Activated T-helper 1 cell treated with anti-CD3 and anti-CD28 coated beads, Interleukin-2, amount 50 U/mL, for 16 hours (primary cell): ENCODE measurements at places on chromosomes 4 and X.

DNA sequence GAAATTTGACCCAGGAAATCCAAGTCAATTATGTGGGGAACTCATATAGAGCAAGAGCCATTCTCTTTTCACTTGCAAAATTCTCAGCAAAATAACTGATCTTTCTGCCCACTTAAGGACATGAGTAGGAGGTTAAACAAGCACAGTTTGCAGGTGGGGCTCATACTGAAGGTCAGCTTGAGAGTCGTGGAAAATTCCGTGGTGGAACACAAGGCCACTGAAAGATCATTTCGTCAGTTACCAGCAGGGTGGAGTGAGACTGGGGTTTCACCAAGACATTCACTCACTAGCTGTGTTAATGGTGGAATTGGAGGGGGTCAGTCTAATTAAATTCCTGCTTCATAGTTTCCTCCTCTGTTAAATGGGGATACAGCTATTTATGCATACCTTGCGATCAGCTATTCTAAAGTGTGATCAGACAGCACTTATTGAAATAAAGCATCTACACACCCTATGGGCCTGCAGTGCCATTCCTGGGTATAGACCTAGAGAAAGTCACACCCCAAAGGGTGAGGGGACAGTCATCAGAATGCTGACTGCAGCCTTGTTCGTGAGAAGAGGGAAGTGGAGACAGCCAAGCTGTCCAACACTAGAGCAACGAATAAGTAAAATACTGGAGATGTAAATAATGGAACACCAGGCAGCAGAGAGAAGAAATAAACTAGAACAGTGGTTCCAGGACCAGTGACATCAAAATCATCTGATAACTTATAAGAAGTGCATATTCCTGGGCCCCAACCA lies 42.7 kb upstream of the CLNK start:
- DNase-seq: no peak

GRCh38 chrX:154541896-154542722 lies 4.5 kb downstream of the G6PD start:
- DNase-seq: peak; percentile 22

DNA sequence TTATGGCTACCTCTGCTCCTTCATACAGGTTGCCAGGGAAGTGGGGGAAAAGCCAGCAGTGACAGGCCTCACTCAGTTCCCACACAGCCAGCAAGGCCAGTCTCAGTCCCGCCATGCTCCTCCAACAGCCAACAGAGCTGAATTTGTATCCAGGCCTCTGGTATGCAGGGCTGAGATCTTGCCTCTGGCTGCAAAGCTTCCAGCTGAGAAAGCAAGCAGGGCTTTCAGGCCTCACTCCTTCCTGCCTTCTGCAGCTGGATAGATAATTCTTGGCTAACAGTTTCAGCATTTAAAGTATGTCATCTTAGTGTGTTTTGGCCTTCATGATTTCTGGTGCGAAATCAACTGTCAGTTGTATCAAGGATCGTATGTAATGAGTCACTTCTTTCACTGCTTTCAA lies 103.6 kb downstream of the GNL3L start:
- no peak for DNase-seq

DNA sequence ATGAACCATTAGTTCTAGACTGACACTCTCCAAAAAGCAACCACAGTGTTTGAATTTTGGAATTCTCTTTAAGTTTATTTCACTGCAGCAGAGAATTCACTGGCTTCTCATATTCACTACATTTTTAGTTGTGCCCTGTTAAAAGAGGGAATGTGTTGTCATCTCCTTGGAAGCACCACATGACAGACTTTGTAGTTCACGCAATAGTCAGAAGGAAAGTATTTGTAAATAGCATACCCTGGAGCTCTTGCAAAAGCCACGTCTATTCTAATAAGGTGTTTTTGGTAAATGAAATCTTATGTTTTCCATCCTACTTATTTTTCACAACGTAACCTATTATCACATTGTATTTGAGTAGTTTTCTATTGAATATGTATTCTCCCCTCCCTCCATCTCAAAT lies 25.8 kb downstream of the DOCK11 start:
- no peak for DNase-seq

GRCh38 chrX:122047261-122047660 lies 999.9 kb downstream of the GLUD2 start:
- DNase-seq: no peak

DNA sequence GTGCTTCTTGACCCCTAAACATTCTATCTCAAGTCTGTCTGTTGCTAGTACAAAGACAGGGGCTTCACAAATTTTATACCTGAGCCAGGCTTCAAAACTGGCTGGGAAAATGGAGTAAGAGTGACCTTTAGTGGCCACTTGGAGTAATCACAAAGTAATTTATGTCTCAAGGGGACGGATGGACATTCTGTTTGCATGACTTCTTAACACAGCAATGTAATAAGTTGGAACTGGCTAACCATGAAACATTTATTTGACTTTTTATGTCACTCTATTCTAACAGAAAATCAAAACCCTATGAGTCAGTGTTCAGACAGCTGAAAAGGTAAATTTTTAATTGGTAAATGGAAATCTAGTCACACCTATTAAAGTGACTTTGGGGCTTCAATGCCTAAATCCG lies 600.6 kb downstream of the ANKRD50 start:
- DNase-seq: no peak

GRCh38 chr4:20490734-20491133 lies 209.5 kb upstream of the PACRGL start:
- no peak for DNase-seq

DNA sequence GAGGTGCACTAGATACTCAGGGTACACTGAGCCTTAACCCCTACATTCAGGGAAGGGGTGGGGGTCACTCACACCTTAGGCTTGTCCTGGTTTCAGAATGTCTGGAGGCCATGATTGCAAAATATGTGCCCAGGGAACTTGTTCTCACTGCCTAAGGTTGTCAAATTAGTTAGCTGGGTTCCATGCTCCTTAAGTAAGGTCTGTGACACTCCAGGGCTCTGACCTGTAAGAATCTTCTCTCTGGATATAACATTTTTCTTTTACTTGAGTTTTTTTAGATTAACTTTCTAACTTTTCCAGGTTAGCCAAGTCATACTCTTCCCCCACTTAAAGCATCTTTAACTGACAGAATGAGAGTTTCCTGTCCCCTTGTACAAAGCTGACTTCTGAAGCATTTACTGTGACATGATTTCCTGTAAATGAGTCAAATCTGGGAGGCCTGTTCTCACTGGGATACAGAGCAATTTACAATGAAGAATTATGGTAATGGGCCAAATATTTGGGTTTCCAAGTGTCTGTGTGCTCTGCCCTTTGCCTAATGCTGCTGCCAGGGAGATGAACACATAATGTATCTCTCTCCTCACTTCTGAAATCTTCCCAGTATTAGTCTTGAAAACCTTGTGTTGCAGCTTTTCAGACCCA lies 101.7 kb downstream of the GATB start:
- no peak for DNase-seq

DNA sequence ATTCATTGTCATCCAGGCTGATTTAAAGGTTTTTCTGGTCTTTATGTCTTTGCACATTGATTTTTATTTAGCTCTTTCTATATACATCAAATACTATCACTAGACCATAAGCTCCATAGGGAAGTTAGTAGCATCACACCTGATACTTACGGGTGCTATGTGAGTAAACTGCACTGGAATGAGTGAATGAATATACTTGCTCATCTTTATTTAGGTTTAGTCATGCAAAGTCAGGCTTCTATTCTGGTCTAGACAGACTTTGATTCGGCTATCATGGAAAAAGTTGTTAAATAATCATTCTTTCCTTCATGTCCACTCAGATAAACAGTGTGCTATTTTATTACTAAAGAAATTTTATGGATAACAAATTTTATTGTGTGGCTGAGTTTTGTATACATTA lies 457.8 kb upstream of the PCDH7 start:
- DNase-seq: no peak

DNA sequence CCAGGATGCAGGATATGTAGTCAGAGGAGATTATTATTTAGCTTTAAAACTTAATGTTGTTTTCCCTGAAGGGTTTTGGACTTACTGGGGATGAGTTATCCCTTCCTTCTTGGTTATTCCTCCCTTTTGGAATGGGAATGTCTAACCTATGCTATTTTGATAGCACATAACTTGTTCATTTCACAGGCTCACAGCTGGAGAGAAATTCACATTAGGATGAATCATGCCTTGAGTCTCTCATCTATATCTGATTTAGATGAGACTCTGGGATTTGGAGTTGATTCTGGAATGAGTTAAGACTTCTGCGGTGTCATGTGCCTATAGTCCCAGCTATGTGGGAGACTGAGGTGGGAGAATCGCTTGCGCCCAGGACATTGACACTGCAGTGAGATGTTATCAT lies 81.1 kb downstream of the ATP11C start:
- no peak for DNase-seq

- no peak for DNase-seq
Measured at GRCh38 chrX:120468479-120468824, 644 bp downstream of the LAMP2 start.

- no peak for DNase-seq
Measured at GRCh38 chr4:149972407-149972806, 105.8 kb upstream of the DCLK2 start.

DNA sequence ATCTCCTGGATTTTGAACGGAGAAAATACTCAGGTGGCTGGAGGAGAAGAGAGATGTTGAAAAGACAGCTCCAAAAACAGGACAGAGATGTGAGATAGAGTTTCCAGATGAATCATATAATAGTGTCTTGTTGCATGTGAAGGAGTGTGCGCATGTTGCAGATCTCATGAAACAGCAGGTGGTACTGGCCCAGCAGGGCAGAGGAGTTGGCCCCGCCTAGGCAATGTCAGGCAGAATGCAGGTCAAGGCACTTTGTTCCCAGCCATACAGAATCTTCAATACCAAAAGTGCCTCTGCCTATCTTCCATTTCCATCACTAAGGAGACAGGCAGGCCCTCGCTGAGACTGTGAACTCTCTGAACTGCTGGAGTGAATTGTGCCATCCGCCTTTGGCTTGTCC lies 63.9 kb upstream of the FAT1 start:
- DNase-seq: no peak

DNA sequence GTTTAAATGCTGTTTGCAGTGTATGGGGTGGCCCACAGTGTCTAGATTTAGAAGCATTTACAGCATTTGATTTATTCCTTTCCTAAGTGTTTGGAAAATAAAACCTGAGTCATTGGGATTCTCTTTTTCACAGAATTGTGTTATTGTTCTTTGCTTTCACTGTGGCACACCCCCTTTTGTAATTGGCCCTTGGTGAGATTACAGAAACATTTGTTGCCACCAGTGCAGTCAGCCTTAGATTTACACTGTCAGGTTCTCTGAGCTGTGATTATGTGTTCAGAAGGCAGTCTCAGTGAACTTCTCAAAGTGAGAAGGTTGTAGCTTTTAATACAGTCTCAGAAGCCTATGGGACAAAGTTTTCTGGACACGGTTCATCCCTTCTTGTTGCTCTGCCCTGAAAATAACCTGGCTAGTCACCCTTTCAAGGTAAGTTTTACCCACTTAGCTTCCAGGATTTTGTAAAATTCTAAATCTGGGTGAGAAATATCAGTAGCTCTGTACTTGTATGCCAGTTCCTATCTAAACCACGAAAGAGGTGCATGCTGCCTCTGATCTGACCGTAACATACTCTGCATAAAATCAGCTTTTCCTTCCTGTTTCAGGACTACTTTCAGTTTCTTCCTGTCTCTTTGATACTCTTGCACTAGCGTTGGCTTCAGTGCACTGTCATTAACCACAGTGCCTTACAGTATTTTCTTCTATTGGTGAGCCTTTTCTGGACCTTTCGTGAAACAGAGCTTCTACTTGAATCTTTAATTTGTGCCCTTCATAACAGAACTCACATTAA lies 12.6 kb downstream of the RUFY3 start:
- DNase-seq: no peak

GRCh38 chr4:70559211-70559830 lies 32.7 kb upstream of the AMBN start:
- no peak for DNase-seq

DNA sequence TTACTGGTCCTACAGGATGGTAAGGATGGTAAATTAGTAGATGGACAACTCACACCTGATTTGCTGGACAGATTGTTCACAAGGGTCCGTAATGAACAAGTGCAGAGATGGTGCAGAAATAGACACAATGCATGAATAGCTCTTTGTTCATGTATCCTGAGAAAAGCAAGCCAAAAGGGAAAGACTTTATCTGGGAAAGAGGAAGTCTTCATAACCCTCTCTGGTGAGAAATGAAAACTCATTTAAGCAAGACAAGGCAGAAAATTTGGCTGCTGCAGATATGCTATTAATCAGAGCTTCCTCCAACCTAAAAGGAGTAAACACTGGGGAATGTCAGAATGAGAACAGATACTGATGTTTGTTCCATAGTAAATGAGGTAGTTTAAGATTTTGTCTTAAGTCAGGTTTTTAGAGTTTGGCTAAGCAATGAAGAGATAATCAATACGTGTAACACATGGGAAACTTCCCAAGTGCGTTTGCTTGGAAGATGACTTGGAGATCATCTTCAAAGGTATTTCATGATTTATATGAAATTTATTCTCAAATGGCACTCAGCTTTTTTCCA lies 152.4 kb upstream of the BMPR1B start:
- DNase-seq: no peak

DNA sequence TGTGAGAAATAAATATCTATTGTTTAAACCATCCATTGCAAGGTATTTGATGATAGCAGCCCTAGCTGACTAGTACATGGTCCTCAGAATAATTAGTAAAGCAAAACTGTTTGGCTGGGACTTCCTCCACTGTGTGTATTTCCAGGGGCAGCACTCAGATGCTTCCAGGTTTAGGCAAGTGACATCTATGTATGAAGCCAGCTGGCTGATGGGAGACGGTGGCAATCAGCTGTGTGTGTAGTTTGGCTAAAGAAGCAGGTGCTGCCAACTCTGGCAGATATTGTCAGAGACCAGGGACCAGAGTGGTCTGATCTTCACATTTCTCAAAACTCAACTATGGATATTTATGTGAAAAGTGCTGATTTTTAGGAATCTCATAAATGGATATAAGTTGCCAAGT lies 19.1 kb downstream of the HS3ST1 start:
- no peak for DNase-seq

DNA sequence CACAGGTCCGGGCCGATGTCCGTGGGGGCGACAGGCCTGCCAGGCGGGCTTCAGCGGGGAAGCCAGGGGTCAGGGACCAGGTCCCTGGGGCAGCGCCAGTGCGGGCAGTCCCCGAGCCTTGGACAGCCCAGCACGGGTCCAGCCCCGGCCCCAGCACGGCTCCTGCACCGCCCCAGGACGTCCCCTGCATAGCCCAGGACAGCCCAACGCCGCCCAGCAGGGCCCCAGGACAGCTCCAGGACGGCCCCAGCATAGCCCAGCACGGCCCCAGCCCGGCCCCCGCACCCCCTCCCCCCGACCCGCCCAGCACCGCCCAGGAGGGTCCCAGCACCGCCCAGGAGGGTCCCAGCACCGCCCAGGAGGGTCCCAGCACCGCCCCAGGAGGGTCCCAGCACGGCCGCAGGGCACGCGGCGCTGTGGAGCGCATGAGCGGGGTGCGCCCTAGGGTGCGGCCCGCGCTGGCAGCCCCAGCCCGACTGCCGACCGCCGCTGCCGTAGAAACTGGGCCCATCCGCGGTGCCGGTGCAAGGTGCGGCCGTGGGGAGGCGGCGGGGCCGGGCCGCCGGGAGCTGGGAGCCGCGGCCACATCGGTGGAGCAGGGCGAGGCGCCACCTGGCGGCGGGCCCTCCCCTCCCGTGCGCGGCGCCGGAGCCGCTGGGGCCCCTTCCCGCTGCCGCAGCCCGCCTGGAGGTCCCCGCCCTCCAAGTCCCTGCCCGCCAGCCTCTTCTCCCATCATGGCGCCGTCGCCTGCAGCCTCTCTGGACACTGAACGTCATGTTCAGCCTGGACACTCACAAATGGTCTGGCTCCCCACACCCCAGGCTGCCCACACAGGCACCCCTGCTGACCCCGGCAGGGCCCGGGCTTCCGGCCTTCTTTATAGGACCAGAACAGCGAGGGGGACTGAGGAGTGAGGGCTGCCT lies 106.8 kb upstream of the NKX1-1 start:
- peak; percentile 17 for DNase-seq

GRCh38 chr4:133972586-133972985 lies 229.0 kb downstream of the PABPC4L start:
- DNase-seq: no peak
